IMR-90 (cell line): ENCODE measurements at places on chromosomes 3 and 15. TPM values are rescaled to one million over a fixed set of nuclear protein-coding genes. Genes with fewer than 3 reads are reported as not detected.
A peak's percentile ranks its signal among the peaks of the same experiment; 100 is the strongest.

- H3K27ac ChIP-seq: peak overlapping the region; percentile 81
- peaks cover 7% of the 10 kb centered on the region for H3K36me3 ChIP-seq
- peak; percentile 100 for DNase-seq
- peaks cover 12% of the 10 kb centered on the region for H3K4me1 ChIP-seq
Measured at GRCh38 chr3:12508291-12508700, 24.0 kb downstream of the TSEN2 start.

GRCh38 chr15:85692873-85693272, 101.9 kb downstream of the KLHL25 start:
- peaks cover 2% of the 10 kb centered on the region; the same call in 1 of the 2 replicates for H3K4me1 ChIP-seq
- DNase-seq: no peak
- H3K4me3 ChIP-seq: no peak overlapping the region
- H3K27me3 ChIP-seq: no peaks in the 10 kb centered on the region
- no peak overlapping the region for H3K27ac ChIP-seq
- H3K36me3 ChIP-seq: peaks cover 6% of the 10 kb centered on the region

DNA sequence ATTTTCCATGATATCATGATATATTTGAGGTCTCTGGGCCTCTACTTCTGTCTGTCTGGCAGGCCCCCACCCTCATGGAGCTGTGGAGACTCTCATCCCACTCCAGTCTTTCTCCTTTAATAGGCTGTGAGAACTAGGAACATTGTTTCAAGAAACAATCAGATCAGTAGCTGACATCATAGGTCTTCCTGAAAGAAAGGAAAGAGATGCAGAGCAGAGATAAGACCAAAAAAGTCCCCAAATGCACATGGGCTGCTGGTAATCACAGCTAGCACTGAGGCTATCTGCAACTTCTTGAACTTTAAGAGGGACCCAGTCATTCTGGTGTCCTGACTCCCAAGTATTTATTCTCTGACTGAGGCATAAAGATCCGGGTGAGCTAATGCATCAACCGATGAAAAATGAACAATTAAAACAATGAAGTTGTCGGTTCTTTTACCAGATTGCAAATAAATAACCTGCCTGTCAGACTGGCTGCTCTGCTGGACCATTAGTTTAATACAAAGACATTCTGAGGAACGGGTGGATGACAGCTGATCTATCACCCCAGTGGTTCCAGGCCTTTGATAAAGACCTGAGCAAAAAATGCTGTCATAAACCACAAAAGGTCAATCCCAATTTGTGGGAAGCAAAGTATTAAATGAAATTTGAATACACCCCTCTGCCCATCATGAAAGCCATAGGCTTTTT, 780.8 kb upstream of the GOLIM4 start:
- H3K36me3 ChIP-seq: no peaks in the 10 kb centered on the region
- H3K27me3 ChIP-seq: no peaks in the 10 kb centered on the region
- no peaks in the 10 kb centered on the region for H3K4me1 ChIP-seq

GRCh38 chr3:115248274-115248673, 101.2 kb upstream of the ZBTB20 start:
- H3K27ac ChIP-seq: no peak overlapping the region
- peaks cover 5% of the 10 kb centered on the region for H3K4me1 ChIP-seq
- no peak overlapping the region for H3K4me3 ChIP-seq
- H3K36me3 ChIP-seq: no peaks in the 10 kb centered on the region
- peak; percentile 73 for DNase-seq

The GOLGA6L4 gene
- 1.1 and 2.1 TPM in 2 replicates for polyA plus RNA-seq
